ENCODE measurements at places on chromosomes 1 and 21. TPM values are rescaled to one million over a fixed set of nuclear protein-coding genes. Genes with fewer than 3 reads are reported as not detected.

TMOD4 gene
- not detected for total RNA-seq

MORN1 gene
- total RNA-seq: 2.2 TPM

FASLG gene
- total RNA-seq: not detected

THRAP3 gene
- 66.4 TPM for total RNA-seq

SERINC2 gene
- total RNA-seq: 3.8 TPM

AGMAT gene
- total RNA-seq: not detected

PBX1 gene
- 33.3 TPM for total RNA-seq

DNASE2B gene
- total RNA-seq: not detected

TMEM200B gene
- 1.7 TPM for total RNA-seq

MRPL39 gene
- total RNA-seq: 35.7 TPM

GNG12 gene
- 45.4 TPM for total RNA-seq

PRKAA2 gene
- 98.7 TPM for total RNA-seq

GRCh38 chr1:211610779-211611556, 32.0 kb upstream of the SLC30A1 start:
- DNase-seq: no peak

GRCh38 chr1:44227211-44227610, 13.9 kb downstream of the DMAP1 start:
- DNase-seq: no peak

GRCh38 chr1:243312952-243313634, 57.3 kb downstream of the SDCCAG8 start:
- DNase-seq: no peak

- no peak for DNase-seq
These were observed 431 bp downstream of the EEIG2 start for GRCh38 chr1:108560189-108560873.

DNA sequence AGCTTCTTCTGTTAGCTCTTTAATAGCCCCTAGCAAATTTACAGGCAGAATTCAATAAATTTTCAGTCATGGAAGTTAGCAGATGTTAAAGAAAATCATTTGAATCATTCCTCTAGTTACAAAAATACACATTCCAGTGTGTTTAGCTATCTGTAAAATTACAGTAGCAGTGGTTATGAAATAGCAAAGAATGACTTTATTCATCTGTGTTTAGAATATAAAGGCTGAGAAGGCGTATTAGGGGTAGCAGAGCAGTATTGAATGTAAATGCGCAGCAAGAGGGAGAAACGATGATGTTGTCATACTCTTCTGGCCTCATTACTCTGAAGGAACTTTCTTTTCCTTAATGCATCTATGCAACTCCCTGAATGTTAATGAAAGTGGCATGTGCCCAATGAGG, 106.2 kb upstream of the CYYR1 start:
- no peak for DNase-seq

- DNase-seq: no peak
These were observed 133.4 kb downstream of the PLPPR5 start for GRCh38 chr1:98870959-98871903.

GRCh38 chr1:112461200-112461871, 47.4 kb upstream of the WNT2B start:
- no peak for DNase-seq

- DNase-seq: no peak
These were observed 150.3 kb upstream of the SPAG17 start for GRCh38 chr1:118335331-118335732.

- DNase-seq: peak; percentile 80
These were observed 200.7 kb upstream of the RAB4A start for GRCh38 chr1:229070168-229070567.

- DNase-seq: no peak
These were observed 542.6 kb downstream of the ADGRL2 start for GRCh38 chr1:82343381-82343780.

DNA sequence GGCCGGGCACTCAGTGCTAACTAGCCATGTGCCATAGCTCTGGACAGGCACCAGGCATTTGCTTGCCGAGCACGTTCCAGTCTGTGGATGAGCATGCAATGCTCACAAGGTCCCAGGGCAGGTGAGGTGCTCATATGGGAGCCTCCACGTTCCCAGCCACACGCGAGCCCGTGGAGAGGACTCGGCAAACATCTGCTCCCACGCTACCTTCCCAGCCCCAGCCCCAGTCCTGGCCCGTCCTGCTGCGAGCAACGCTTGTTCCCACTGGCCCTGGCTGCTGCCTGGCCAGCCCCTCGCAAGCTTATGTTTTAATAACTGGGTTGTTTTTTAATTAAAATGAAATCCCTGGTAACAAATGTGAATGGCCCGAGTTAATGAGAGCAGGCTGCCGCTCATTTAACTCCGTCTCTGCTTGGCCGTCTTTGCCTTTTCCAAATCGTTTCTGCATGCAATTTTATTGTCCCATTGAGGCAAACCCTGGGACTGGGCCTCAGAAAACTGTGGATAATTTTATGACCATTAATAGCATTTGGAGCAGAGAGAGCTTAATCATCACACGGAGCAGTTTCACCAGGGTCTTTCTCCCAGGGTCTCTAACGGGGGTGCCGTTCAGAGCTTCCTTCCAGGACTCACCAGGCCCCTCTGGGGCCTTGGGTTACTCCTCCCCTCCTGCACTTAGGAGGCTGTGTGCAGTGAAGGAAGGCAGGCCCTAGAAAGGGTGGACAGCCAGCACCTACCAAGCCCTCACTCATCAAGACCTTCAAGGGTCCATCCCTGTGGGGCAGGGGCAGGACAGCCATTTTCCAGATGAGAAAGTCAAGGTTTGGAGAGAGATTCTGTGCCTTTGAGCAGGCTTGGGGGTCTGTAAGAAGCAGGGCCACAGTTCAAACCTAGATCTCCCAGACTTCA, 136.8 kb downstream of the GLIS1 start:
- DNase-seq: no peak

GRCh38 chr1:63799820-63800219, 26.0 kb downstream of the ROR1 start:
- no peak for DNase-seq

GRCh38 chr1:94614168-94614815, 72.7 kb upstream of the F3 start:
- no peak for DNase-seq

- peak; percentile 67 for DNase-seq
These were observed 5.5 kb upstream of the RNF223 start for GRCh38 chr1:1079408-1080121.

GRCh38 chr1:3652548-3653285, 401 bp downstream of the TP73 start:
- DNase-seq: no peak

GRCh38 chr1:67759066-67759465, 74.1 kb downstream of the GADD45A start:
- DNase-seq: no peak

- DNase-seq: no peak
These were observed 16.7 kb downstream of the POU3F1 start for GRCh38 chr1:38029685-38030511.

DNA sequence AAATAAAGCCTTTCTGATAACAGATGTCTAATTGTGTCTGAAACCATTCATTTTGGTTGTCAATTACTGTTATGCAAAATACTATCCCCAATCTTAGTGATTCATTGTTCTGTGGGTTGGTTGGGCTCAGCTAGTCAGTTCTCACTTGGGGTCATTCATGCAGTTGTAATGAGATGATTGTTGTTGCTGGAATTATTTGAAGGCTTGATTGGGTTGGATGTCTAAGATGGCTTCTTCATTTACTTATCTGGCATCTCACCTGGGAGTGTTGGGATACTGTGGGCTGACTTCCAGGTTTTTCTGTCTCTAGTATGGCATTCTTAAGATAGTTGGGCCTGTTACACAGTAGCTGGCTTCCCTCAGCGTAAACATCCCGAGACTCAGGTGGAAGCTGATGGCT, 217.8 kb upstream of the B3GALT2 start:
- DNase-seq: no peak

DNA sequence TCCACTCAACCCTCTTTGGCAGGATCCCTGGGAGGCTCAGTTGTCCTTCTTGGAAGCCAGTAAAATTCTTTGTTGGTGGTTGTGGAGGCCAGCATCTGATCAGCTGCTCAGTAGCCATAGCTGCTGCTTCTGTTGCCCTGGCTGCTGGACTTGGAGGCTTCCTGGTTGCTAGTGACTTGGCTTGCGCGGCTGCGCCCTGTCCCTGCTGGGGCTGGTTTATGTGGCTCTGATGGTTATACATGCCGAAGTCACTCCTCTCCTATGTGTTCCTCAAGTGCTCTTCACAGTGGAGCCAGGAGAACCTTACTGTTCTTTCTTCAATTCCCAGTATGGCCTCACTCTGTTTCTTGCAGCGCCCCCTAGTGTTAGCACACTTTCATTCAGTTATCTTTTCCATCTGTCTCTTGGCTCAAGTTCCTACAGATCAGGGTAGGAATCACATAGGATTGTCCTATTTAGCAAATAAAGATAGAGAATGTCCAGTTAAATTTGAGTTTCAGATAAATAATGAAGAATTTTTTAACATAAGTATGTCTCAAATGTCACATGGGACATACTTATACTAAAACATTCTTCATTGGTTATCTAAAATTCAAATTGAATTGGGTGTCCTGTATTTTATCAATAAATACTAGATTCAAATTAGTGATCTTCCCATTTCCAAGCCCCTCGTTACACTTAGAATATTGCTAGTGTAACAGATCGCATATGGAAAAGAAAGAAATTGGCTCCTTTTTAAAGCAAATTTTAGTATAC, 176.5 kb downstream of the TGFB2 start:
- DNase-seq: no peak
